CD4-positive, alpha-beta memory T cell (primary cell): ENCODE measurements at places on chromosomes 12 and 14.

DNA sequence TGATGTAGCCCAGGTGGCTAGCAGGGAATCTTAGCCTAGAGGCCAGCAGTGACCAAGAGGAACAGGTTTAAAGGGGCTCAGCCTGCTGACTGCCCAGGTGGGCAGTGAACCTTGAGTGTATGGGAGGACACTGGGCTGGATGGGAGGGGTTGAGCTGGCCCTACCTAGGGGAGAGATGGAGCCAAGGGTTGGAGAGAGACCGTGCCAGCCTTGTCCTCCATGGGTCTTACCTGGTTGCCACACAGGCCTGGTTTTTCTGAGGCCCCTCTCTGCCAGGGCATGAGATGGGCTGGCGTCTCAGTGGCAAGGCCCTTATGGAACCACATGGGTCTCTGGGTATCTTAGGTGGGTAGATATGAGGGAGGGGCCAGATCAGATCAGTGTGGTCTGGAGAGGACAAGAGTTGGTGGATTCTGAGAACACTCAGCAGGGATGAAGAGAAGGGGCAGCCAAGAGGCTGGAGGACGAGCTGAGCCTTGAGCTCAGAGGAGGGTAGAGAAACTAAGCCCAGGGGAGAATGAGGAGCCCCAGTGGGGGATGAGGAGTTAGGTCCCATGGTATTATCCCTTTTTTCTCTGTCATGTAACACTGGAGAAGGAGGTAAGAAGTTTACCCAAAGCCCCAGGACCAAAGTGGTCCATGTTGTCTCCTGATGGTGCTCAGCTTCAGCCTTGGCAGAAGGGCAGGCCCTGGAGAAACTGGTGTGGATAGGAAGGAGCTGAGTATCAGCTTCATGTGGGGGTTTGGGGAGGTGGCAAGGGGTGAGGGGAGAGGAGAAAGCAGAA is 3.7 kb downstream of the GZMB start:
- DNase-seq: no peak

DNA sequence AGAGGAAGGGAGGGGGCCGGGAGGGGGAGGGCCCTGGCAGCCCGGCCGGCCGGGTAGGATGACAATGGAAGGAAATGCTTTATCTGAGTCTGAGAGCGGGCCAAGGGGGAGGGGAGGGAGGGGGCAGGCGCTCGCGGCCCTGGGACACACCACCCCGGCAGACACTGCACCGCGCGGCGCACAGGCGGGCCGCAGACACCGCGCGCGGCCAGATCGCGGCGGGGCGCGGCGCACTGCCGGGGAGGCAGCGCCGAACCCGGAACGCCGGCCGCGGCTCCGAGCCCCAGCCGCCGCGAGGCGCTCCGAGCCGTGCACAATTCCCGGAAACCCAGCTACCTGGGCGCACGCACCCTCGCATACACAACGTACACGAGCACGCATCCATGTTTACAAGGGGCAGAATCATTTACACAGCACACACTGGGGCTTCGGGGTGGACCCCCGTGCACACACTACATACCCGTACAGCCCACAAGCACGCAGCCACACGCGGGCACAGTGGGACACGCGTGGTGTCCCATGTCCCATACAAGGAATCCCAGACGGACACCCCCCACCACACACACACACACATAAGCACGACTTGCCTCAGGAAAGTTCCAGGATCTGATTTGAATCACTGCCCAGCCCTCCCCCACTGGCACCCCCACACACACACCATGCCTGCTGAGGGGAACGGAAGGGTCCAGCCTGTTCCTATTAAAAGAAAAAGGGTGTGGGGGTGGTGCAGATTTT is at the start of gene HDAC7:
HDAC7 (minus strand) TSS at position 8 of the 735 bp plus-strand sequence. CDS start 118 bp downstream, outside the sequence.
- peak; percentile 65 for DNase-seq

DNA sequence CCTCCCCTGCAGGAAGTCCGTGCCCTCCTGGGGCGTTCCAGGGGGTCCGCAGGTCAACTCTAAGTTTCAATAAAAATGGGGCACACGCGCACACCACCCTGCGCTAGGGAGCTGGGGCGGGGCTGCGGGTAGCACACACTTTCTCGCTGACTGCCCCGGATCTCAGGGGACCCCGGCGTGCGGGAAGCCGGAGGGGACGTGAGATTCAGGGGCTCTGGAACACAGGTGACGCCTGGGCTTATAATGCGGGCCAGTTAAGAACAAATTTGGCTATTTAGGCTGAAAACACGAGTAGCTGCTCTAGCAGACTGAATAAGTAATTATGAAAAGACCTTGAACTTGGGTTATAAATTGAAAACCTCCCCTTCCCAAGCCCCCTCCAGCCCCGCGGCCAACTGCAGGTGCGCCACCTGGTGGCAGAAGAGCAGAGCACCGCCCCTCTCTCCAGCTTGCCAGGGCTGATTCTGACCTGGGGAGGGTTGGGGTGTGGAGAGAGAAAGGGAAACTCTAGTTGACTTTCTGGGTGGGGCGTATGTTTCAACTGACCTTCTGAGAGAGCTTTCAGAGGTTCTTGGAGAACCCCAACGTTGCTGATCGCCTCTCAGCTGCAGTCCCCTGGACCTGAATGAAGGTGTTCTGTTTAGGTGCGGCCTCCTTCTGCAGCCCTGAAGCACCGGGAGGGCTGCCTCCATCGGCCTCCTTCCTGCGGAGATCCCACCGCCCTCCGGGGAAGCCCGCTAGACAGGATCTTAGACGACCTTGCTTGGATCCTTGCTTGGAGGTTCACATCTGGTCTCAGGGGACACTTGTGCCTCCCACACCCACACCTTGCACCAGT is 118.4 kb upstream of the EVL start:
- DNase-seq: peak; percentile 47

GRCh38 chr12:108861878-108862587 is 4.7 kb upstream of the SSH1 start:
- no peak for DNase-seq

DNA sequence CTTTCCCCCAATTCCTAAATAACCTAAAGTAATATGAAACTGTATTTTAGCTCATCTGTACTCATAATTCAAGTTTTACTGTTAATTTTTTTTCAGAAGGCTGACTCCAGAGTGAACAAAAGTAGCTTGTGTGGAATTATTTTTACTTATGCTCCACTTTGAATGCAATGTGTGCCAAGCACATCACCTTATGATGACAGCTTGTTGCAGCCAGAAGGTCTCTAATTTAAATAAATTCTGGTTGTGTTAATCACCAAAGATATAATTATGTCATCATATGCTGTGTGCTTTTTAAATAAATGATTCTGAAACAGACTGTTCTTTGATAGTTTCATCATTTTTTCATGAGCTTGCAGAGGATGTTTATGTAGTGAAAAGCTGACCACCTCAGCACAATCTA is 283.1 kb downstream of the TMEM117 start:
- no peak for DNase-seq
